ENCODE measurements at places on chromosomes 1 and 21.
A peak's percentile ranks its signal among the peaks of the same experiment; 100 is the strongest.

DNA sequence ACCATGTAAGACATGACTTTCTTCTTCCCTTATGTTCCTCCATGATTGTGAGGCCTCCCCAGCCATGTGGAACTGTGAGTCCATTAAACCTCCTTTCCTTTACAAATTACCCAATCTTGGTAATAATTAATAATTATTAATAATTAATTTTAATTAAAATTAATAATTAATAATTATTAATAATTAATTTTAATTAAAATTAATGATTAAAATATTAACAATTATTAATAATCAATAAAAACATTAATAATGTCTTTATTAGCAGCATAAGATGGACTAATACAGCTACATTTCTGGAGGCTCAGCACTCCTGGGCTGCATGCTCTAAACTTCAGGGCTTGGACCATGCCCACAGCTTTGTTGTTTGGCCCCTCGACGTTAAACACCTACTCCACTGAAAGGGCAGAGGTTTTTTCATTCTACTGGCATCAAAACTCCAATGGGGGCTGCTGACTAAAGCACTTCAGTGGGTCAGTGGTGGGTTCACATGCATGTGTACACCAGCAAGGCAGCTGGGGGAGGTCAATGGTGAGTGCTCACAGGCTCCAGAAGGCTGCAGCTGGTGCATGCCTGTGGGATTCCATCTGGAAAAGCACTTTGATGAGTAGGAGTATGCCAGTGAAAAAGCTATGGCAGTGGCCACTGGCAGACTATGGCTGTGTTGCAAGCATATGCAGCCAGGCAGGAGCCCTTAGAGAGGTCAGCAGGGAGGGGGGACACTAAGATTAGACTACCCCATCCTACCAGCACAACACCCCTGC, 561.3 kb downstream of the NCAM2 start:
- DNase-seq: no peak

DNA sequence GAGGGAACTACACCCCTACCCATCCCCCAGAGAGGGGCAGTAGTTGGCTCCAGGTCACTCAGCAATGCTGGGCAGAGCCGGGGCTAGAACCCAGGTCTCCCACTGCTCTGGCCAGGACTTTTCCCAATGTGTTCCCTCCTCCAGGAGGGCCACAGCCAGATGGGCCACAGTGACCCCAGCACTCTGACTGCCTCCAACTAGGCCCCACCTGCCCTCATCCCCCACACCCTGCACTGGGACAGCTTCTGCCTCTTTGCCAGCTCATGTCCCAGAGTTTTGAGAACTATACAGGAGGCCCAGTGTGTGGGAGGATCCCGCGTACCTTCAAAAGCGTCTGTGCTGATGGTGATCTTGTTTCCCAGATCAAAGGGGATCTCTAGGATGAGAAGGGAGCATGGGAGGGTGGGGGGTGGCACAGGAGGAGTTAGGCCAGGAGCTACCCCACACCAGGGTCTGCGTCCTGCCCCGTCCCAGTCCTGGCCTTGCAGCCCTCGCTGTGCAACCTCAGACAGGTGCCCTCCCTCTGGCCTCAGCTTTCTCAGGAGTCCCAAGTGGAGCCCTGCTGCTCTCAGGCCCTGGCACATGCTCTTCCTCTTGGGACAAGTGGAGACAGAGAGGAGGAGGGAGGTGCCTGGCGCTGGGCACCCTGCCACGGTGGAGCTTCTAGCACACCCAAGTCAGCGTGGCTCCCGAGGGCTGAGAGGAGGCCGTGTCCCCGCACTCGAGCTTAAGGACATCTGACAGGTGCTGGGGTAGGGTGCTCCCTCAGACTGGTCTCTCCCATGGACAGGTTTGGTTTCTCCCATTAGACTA, 22.0 kb downstream of the MYOM3 start:
- no peak for DNase-seq

- no peak for DNase-seq
Observed at GRCh38 chr21:46112725-46113215, 14.9 kb downstream of the COL6A2 start.

- no peak for DNase-seq
Observed at GRCh38 chr1:41507110-41507720, 22.7 kb upstream of the EDN2 start.

- no peak for DNase-seq
Observed at GRCh38 chr1:20105856-20106255, 13.5 kb downstream of the PLA2G2D start.

DNA sequence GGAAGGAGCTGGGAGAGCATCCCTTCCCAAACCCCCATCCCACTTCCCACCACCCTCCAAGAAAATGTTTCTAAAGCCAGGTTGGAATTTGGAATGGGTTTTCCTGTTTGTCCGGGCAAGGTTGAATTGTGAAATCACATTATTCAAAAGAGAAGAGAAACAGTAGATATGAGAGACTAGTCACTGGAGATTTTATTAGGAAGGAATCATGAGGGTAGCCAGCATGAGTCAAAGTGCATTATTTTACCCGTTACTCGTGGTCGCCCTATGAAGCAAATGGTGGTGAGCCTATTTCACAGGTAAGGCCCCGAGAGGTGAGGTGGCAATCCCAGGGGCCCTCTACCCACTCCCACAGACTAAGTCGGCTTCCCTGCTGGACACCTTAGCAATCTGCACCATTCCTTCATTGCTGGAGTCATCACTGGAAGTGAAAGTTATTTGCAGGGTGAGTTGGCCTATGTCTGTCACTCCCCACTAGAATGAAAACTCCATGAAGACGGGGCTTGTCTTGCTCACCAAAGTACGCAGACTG, 52.8 kb downstream of the TOMM20 start:
- DNase-seq: no peak

GRCh38 chr1:10361515-10361914, 37.3 kb upstream of the PGD start:
- no peak for DNase-seq

DNA sequence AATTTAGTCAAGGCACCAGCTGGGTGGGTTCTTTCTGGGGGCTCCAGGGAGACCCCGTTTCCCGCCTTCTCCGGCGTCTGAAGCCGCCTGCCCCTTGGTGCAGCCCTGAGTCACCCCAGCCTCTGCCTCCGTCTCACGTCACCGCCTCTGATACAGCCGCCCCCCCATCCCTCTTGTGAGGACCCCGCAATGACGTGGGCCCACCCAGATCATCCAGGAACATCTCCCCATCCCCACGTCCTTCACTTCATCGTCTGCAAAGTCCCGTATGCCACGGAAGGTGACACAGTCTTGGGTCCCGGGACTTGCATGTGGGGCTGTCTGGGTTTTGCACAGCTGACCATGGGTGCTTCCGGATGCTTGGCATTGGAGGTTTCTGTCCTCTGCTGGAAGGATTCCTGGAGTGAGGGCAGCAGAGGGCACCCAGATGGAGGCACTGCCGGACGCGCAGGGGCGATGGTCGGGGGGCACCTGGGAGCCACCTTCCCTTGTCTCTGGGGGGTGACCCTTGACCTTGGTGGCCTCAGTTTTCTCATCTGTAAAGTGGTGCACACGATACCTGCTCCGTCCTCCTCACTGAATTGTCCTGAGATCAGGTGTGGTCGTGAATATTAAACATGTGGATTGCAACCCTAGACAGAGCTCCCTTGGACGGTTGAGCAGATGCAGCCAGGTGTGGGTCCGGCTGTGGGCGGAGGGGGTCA, 58.8 kb downstream of the PRKCZ start:
- DNase-seq: no peak

DNA sequence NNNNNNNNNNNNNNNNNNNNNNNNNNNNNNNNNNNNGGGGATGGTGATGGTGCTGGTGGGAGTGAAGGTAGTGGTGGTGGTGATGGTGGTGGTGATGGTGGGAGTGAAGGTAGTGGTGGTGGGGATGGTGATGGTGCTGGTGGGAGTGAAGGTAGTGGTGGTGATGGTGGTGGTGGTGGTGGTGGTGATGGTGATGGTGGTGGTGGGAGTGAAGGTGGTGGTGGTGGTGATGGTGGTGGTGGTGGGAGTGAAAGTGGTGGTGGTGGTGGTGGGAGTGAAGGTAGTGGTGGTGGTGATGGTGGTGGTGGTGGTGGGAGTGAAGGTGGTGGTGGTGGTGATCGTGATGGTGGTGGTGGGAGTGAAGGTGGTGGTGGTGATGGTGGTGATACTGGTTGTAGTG, 93.6 kb downstream of the CRYAA start:
- no peak for DNase-seq

GRCh38 chr1:229347528-229347927, 4.7 kb upstream of the CCSAP start:
- DNase-seq: no peak

GRCh38 chr1:92882819-92883218, 51.0 kb downstream of the RPL5 start:
- peak; percentile 65 for DNase-seq

- DNase-seq: peak; percentile 35
Observed at GRCh38 chr1:58779059-58779754, 4.6 kb downstream of the JUN start.

DNA sequence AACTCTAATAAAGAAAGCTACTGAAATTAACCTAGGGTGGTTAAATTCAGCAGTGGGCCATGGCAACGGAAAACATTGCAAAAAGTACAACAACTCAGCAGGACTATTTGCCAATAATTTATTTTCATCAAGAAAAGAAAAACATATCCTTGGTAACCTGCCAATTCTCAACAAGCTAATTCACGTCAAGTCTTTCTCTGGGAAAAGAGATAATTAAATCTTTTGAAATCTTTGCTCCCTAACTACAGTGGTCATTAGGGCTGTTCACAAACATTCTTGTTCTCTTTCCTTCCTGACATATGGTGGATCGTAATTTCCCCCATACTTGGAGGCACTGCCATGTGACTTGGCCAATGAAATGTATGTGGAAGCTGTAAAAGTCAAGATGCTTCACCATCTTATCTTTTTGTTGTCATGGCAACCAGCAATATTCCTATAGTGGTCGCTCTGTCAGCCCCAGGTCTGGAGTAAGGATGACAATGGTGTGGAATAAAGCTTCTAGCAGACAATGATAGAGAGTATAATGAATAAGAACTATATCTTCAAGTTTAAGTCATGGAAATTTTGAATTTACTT, 29.6 kb upstream of the ZNF326 start:
- no peak for DNase-seq

DNA sequence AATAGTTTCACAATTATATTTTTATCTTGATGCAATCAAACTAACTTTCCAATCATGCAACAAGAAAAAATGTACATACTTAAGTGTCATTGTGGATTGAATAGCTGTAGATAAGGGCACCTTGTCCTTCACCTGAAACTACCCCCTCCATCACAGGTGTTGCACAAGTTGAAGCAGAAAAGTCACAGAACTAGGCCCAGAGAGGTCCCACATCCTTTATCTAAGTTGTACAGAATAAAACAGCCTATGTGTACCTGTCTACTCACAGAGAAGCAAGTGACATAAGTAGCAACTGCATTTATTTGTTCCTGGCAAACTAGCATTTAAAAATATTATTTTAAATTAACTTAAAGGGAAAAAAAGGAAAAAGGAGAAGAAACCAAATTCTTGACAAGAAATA, 256.8 kb downstream of the FAF1 start:
- no peak for DNase-seq

DNA sequence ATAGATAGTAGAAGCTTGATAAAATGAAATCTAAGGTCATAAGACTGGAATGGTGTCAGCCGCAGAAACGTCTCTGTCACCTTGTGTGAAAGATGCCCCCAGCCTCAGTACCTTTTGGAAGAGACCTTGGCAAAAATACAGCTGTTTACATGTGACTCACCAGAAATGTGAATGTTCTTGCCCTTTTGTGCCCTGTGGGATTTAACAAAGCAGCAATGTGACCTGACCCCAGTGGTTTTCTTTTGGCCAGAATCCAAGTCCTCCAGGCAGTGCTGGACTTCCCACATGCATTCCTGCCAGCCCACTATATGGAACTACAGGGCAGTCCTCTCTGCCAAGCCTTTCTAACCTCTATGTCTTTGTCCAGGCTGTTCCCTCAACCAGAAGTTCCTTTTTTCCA, 27.2 kb upstream of the LRRC8C start:
- no peak for DNase-seq

DNA sequence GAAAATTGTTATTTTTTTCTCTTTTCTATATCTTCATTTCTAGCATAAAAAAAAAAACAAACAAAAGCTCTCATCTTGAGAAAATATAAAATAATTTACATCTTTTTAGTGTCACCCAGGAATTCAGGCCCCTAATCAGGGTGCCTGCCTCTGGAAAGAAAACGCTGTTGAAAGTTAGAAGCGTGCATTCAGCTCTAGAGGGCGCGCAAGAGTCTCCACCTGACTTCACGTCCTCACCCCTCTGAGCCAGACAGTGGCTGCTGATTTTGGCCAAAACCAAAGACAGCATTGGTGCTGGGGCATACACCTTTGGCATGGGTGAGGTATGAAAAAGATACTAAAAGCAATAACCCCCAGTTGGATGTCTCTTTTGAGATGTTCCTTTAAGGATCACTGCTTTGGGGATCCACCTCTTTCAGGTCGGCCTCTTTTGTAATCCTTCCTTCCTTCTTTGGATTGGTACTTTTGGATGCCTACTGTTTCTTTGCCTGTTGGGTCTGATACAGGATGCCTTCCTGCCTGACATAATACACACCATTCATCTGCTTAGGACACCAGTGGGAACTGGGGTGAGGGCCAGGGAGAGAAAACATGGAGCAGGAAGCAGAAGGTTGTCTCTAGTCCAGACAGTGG, 77.6 kb upstream of the CHRM3 start:
- peak; percentile 5 for DNase-seq

All from CD4-positive, alpha-beta T cell treated with Interleukin-21 for 1 hour (primary cell).